ENCODE measurements at places on chromosomes 3 and 15.

DNA sequence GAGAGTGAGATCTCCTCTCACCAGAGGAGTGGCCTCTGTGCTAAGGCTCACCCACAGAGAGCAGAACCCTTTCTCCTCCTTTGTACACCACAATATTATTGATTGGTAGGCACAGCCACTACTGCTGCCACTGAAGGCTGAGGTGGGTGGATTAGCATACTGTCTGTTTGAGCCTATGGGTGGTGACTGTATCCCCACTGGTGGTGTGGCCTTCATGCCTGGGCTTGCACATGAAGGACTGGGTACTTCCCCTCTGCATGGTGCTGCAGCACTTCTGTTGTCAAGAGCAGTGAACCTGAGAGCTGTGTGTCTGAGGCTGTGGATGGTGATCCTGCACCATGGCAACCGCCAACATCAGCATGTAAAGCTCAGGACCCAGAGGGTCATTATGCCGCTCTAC, 35.7 kb upstream of the NECTIN3 start:
- no peak for DNase-seq

DNA sequence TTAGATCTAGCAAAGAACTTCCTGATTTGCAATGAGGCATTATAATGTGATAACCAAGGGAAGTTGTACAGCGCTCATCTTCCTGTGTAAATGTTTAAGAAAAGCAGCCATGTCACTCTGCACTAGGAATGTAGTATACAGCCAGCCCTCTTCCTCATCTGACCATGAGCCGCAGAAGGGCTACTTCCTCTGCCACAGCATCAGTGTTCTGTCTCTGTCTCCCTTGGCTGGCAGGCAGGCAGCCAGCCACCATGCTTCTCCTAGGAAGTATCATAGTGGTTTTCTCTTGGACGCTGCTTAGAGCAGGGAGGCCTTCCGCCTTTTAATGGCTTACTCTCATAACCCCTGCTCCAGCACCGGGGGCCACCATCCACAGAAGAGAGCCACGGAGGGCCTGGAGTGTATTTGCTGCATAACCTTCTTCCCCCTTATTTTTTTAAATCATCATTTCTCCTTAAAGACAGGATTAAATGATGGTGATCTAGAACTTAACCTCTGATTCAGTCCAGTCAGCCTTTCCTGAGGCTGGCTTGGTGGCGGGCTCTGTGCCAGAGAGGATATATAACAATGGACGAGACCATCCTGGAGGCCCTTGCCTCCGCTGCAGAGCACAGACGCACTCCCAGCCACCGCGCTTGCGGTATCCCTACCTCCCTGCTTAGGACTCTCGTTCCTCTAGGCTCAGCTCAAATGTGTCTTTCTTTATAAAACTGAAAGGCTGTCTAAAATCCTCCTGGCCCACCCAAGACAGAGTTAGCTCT, 57.3 kb upstream of the PLXNA1 start:
- no peak for DNase-seq

GRCh38 chr3:37474901-37475331, 300.5 kb upstream of the LRRFIP2 start:
- no peak for DNase-seq

GRCh38 chr3:54372232-54372631, 249.9 kb downstream of the CACNA2D3 start:
- no peak for DNase-seq

DNA sequence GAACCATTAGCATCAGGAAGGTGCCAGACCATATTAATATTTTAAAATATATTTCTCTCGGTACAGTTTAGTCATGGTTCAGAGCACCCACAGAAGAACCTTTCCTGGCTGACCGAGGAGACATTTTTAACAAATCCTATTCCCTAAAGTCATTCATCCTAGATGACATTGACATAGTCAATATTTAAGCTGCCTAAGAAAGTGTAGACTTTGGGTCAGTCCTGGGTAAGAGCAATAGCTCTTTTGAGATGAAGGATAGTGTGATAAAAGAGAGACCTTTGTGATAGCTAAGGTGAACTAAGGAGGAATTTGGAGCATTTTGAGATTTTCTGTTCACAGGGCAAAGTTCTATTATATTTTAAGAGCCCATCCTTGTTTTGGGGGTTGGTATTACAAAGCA, 47.5 kb downstream of the ZNF609 start:
- no peak for DNase-seq

DNA sequence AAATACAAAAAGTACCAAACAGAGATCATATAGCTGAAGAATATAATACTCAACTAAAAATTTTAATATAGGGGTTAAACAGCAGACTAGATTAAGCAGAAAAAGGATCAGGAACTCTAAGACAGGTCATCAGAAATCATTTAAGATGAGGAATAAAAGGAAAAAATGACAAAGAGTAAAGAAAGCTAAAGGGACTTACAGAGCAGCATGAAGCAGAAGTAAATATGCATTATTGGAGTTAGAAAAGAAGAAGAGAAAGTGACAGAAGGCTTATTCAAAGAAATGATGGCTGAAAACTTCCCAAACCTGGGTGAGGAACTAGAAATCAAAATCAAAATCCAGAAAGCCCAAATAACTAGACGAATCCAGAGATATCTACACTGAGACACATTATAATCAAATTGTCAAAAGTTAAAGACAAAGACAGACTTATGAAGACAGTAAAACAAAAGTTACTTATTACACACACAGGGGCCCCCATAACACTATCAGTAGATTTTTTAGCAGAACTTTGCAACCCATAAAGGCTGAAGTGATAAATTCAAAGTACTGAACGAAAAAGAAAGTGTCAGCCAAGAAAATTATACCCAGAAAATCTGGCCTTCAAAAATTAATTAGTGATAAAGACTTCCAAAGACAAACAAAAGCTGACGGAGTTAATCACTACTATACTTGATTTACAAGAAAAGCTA, 95.6 kb downstream of the SCAPER start:
- DNase-seq = no peak

- no peak for DNase-seq
Measured at GRCh38 chr3:48418140-48418539, 11.7 kb downstream of the PLXNB1 start.

DNA sequence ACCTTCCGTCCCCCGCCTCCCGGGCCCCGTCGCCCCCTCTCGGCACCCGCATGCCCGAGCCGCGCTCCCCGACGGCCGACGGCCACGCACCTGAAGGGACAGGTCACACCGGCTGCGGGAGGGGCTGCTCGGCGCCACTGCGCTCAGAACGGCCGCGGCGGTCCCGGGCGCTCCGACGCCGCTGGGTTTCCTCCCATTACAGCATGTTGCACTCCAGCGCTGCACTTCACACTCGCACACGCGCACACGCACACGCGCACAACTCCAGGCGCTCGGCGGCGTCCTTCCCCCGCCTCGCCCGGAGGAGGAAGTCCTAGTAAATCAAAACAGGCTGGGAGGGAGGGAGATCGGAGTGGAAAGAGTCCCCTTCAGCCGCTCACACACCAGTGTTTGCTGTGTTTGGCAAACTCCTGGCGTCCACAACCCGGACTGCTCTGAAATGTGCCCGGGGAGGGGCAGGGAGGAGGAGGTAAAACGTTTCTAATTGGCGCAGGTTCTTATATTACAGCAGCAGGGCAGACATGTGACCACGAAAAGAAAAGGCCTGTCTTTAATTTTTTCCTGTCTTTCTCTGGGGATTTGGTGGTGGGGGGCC, 76.7 kb upstream of the VGLL4 start:
- DNase-seq = peak; percentile 53

GRCh38 chr3:172276103-172276502, 172.2 kb downstream of the GHSR start:
- DNase-seq = no peak

- DNase-seq = peak; percentile 26
Measured at GRCh38 chr15:59437817-59438624, at the start of gene FAM81A. Gene FAM81A, plus strand, starts transcription at chr15:59438186. Its CDS starts 20,441 bp downstream, at chr15:59458627.

GRCh38 chr15:79923079-79923514, 26.3 kb upstream of the MTHFS start:
- peak; percentile 74 for DNase-seq

DNA sequence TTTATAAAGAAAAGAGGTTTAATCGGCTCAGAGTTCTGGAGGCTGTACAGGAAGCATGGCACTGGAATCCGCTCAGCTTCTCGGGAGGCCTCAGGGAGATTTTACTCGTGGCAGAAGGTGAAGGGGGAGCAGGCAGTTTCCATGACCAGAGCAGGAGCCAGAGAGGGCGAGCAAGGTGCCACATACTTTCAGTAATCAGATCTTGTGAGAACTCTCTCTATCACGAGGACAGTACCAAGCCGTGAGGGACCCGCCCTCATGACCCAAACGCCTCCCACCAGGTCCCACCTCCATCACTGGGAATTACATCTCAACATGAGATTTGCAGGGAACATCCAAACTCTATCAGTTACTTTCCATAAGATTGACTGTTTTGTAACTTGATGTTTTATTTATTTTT, 70.7 kb upstream of the SYN2 start:
- DNase-seq = no peak

DNA sequence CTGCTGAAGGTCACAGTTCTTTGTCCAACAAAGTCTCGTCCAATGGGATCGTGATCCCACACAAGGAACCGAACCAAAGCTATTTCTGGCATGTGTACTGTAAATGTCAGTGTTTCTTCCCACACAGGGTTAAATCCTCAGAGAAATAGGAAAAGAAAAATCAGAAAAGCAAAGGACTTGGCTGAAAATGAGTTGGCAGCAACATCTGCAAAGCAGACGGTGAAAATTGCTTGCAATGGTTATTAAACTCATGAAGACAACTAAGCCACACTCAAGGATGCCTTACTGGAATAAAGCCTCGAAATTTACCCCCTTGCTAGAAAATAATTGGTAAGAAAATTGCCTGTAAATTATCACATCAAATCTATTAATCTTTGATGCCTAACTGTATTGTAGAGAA, 195.2 kb upstream of the STRIT1 start:
- no peak for DNase-seq
